ENCODE measurements at places on chromosomes 13 and 19. TPM values are rescaled to one million over a fixed set of nuclear protein-coding genes. Genes with fewer than 3 reads are reported as not detected.

Gene LIPE
- total RNA-seq: 60.9 TPM

DNA sequence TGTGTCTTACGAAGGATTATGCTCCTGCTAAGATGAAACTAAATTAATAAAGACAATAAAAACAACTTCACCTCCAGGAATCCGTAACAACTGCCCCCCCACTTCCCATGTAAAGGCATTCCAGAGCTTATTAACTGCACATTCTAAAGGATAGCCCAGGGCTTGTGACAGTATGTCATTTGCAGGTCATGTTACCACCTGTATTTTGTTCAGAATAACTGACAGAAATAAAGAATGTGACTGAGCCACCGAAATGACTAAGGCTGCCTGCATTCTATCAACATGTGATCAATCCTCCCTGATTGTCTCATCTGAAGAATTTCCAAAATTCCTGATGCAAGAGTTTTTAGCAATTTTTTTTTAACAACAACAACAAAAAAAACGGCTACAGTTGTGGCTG is 117.2 kb downstream of the MIPEP start:
- H3K36me3 ChIP-seq: no peaks in the 10 kb centered on the region
- no peak for DNase-seq
- peaks cover 2% of the 10 kb centered on the region for H3K4me1 ChIP-seq
- H3K27ac ChIP-seq: no peak overlapping the region
- H3K27me3 ChIP-seq: no peaks in the 10 kb centered on the region
- no peak overlapping the region for H3K4me3 ChIP-seq

Gene FKBP8
- total RNA-seq: 135 TPM

- H3K36me3 ChIP-seq: peaks cover 90% of the 10 kb centered on the region
- H3K4me3 ChIP-seq: no peak overlapping the region
These were observed 9.7 kb downstream of the PTBP1 start for GRCh38 chr19:806815-807421.

Gene KLC3
- not detected for total RNA-seq

Gene SCN1B
- 38.2 TPM for total RNA-seq

DNA sequence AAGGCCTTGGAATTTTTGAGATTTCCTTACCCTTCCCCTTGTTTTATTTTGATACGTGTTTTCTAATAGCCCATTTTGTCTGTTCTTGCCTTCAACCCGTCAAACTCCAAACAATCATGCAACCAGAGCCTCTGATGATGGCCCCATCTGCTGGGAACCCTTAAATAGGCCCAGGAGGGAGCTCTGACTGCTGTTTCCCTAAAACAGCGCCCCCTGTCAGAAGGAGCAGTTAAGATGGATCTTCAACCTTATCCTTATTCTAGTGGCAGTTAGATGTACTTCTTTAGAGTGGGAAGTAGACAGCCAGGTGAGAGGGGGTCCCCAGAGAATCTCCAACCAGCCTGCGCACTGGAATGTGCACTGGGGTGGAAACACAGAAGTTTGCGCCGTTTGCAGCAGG is 1031.0 kb upstream of the PCDH9 start:
- no peaks in the 10 kb centered on the region for H3K27me3 ChIP-seq
- no peak overlapping the region for H3K27ac ChIP-seq
- no peaks in the 10 kb centered on the region for H3K36me3 ChIP-seq
- no peak overlapping the region for H3K4me3 ChIP-seq
- no peak for DNase-seq
- H3K4me1 ChIP-seq: no peaks in the 10 kb centered on the region

- H3K27ac ChIP-seq: no peak overlapping the region
- H3K27me3 ChIP-seq: no peaks in the 10 kb centered on the region
- no peak overlapping the region for H3K4me3 ChIP-seq
- DNase-seq: no peak
- H3K36me3 ChIP-seq: no peaks in the 10 kb centered on the region
- no peaks in the 10 kb centered on the region for H3K4me1 ChIP-seq
These were observed 68.3 kb upstream of the RXFP2 start for GRCh38 chr13:31670831-31671617.

DNA sequence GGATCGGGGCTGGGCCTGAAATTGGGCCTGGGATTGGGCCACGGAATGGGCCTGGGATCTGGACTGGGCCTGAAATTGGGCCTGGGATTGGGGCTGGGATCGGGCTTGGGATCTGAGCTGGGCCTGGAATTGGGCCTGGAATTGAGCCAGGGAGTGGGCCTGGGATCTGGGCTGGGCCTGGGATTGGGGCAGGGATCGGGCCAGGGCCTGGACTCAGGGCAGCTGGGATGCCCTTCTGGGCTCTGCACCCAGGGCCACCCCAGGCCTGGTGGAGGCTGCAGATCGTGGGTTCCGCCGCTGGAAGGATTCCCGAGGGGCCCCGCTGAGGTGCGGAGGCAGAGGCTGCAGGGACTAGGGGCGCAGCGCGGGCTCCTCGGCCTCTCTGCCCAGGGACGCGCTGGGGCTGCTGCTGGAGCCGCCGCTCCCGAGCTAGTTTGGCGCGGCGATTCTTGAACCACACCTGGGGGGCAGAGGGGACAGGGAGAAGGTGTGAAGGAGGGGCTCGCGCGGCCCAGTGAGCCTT is 1.8 kb downstream of the TPRX1 start:
- no peaks in the 10 kb centered on the region for H3K36me3 ChIP-seq
- no peak for DNase-seq
- H3K27me3 ChIP-seq: no peaks in the 10 kb centered on the region
- H3K4me1 ChIP-seq: no peaks in the 10 kb centered on the region
- H3K4me3 ChIP-seq: no peak overlapping the region
- H3K27ac ChIP-seq: no peak overlapping the region

DNA sequence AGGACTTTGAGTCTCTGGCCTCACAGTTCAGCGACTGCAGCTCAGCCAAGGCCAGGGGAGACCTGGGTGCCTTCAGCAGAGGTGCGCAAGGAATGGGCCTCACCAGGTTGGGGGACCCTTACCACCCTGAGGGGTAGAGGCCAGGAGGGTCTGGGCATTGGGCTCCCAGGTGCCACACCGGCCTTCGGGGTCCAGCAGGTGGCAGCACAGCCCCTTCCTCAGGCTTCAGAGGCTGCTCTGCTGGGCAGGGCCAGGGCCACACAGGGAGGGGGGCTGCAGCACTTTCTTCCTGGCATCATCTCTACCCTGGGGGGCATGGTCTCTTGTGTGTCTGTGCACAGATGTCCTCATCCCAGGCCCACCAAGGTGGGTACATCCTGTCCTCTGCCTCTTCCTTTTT is 12.9 kb downstream of the PIN1 start:
- no peak overlapping the region for H3K27ac ChIP-seq
- no peak overlapping the region for H3K4me3 ChIP-seq
- no peaks in the 10 kb centered on the region for H3K27me3 ChIP-seq
- H3K36me3 ChIP-seq: no peaks in the 10 kb centered on the region

- H3K27ac ChIP-seq: no peak overlapping the region
- no peak for DNase-seq
- no peaks in the 10 kb centered on the region for H3K4me1 ChIP-seq
- peak overlapping the region; percentile 34 for H3K4me3 ChIP-seq
- peaks cover 13% of the 10 kb centered on the region for H3K27me3 ChIP-seq
- H3K36me3 ChIP-seq: no peaks in the 10 kb centered on the region
These were observed 50.6 kb downstream of the CELF5 start for GRCh38 chr19:3274942-3275582.

GRCh38 chr13:40069173-40070044 is 413.9 kb downstream of the COG6 start:
- DNase-seq: peak; percentile 78
- peak overlapping the region; percentile 4 for H3K27ac ChIP-seq
- peak overlapping the region; percentile 25 for H3K4me3 ChIP-seq
- H3K27me3 ChIP-seq: no peaks in the 10 kb centered on the region
- no peaks in the 10 kb centered on the region for H3K36me3 ChIP-seq

DNA sequence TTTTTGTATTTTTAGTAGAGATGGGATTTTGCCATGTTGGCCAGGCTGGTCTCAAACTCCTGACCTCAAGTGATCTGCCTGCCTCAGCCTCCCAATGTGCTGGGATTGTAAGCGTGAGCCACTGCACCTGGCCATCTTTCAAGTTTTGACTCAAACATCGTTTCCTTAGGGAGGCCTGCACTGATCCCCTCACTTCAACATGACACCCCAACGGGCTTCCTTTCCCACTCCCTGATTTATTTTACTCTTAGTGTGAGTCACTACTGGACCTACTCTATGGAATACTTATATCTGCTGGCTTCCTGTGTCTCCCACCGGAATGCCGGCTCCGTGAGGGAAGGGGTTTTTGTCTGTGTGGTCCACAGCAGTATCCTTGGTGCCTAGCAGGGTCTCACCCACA is 4.5 kb upstream of the ADAMTS10 start:
- no peaks in the 10 kb centered on the region for H3K27me3 ChIP-seq
- DNase-seq: no peak
- no peaks in the 10 kb centered on the region for H3K36me3 ChIP-seq
- H3K4me3 ChIP-seq: no peak overlapping the region
